ENCODE measurements at places on chromosomes 16 and 17.
A peak's percentile ranks its signal among the peaks of the same experiment; 100 is the strongest.

- peak; percentile 81 for DNase-seq
Observed at GRCh38 chr16:30063893-30064728, 1.4 kb upstream of the ALDOA start.

DNA sequence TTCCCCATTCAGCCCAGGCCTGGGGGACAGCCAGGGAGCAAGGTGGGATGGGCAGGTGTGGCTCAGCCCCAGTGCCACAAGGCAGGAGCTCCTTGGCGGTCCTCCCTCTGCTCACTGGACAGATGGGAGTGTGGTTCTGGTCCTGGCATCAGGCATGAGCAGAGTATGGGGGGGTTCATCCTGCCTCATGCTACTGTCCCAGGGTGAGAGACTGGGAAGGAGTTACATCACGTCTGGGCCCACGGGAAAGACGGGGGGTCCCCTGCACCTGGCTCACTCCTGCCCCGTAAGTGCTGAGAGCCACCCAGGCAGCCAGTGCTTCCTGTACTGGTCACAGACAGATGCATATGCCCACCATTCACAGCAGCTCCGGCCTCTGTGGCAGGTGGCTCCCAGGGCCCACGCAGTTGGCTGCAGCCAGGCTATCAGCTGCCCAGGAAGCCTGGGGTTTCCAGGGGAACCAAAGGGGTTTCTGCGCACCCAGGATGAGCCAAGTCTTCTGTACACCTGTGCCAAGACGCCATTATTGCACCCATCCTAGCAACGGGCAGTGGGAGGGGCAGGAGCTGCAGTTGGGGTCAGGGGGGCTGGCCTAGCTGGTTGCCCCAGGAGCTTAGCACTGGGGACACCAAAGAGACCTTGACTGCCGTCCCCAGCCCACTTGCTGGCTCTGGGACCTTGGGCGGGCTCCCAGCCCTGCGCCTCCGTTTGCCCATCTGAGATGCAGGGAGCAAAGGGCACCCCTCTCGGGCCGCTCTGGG is 1.9 kb downstream of the BAIAP3 start:
- DNase-seq = no peak

- no peak for DNase-seq
Observed at GRCh38 chr16:3664187-3664896, 9.9 kb downstream of the DNASE1 start.

DNA sequence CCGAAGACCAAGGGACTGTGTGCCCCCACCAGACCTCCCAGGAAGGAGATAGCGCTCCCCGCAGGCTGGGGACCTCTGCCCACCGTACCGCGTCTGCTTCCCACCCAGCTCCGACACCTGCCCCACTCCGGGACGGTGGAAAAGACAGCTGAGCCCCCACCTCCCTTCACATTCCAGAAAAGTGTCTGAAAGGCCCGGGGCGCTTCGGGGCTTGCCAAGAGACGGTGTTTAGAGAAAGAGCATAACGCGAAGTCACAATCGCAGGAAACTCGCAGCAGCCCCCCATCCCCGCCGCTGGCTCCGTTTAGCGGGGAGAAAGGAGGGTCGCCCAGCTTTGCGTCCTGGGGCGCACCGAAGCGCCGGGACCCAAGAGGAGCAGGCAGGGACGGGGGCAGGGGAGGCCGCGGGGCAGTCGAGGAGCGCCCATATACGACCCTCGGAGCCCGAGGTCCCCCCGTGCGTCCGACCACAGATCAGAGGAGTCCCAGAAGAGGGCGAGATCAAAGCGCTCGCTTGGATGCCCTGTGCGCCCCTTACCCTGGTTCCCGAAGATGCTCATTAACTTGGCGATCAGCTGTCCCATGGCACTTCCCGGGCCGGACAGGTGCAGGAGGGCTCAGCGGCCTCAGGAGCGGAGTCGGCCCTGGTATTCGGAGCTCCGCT is 652 bp downstream of the ARL5C start:
- peak; percentile 16 for DNase-seq

DNA sequence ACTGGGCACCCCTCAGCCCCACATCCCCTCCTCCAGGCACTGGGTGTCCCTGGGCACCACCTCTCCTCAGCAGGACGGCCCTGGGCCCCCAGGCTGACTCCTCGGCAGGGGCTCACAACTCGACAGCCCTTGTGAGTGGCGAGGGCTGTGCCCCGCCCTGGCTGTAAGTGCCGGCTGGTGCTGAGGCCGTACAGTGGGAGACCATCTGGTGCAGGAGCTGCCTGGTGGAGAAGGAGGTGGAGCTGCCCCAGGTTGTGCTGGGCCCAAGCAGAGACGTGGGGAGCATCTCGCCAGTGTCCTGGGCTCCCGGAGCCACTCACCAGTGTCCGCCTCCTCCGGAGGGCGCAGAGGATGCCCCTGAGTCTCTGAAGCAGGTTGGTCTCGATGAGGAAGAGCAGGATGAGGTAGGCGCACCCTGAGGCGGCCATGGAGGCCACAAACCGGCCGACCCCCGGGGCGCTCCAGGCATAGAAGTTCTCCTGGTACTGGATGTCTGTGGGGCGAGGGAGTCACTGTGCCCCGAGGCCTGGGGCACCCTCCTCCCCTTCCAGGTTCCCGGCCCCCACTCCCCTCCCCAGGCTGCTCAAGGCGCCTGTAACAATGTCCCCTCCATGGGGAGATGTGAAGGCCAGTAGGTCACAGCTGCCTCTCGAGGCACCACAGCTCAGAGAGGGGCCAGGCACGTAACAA is 15.1 kb upstream of the RNPS1 start:
- DNase-seq = no peak

GRCh38 chr17:35051183-35051578 is 12.3 kb downstream of the RFFL start:
- peak; percentile 87 for DNase-seq

DNA sequence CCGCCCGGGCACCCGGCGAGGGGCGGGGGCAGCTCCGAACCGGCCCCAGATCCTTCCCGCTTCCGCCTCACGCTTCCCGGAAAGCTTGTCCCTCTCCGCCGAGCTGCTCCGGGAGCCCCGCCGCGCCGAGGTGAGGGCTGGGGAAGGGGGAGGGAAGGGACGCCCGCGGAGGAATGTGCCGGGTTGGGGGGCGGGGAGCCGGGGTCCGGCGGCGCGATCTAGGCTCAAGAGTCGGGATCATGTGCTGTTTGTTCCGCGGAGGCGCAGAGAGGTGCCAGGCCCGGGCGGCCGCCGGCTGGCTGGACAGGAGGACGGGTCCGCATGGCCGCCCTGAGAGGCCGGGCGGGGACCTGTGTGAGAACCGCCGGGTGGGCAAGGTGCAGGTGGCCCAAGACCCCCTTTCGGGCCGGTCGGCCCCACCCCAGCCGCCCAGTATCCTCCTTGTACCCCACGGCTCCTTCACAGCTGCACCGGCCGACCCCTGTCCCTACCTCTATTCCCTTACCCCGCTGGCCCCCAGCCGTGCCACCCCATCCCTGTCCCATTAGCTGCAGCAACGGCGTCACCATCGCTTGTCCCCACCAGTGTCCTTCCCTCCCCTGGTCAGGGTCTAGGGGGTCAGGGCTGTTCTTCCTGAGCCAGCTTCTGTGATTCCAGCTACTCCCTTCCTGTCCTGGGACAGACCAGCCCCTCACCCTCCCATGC is 429 bp downstream of the KIF1C start:
- no peak for DNase-seq

GRCh38 chr16:1809281-1809801 is 15.8 kb upstream of the IGFALS start:
- no peak for DNase-seq

GRCh38 chr16:75065149-75065505 is 51.5 kb downstream of the LDHD start:
- DNase-seq = peak; percentile 18

- DNase-seq = no peak
Observed at GRCh38 chr17:58052945-58053715, 30.1 kb upstream of the DYNLL2 start.

DNA sequence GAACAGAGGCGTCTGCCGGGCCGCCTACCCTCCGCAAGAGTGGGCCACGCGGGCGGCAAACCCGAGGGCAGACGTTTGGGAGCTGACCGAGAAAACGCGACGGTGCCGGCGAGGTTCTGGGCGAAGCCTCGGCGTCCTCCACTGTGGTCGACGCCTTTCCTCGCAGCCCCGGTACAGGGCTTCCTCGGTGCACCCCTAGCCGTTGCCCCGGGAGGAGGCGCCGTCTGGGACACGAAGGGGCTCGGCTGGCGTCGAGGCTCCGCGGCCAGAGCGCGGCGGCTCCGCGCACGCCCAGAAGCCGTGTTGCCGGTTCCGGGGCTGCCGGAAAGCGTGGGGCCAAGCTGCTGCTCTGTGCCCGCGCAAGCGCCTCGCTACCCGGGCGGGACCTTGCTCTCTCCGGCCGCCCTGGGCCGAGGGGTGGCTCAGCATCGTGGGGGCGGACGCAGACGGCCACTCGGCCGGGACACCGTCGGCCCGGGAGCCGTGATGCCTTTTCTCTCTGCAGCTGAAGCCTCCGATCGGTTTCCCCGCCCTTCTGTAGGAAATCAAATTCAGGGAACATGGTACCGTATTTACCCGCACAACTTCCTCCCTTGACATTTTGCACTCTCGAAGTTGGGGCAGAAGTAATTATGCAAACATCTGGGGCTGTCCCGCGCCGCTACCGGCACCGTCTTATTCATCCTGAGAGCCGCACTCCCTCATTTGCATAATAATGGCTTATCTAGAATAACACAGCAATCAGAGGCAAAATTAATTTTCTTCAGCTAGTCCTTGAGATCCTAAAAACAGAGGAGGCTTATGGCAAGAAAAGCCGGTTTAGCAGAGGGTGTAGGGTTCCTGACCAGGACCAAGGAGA is 7.3 kb upstream of the CBX8 start:
- DNase-seq = peak; percentile 59

DNA sequence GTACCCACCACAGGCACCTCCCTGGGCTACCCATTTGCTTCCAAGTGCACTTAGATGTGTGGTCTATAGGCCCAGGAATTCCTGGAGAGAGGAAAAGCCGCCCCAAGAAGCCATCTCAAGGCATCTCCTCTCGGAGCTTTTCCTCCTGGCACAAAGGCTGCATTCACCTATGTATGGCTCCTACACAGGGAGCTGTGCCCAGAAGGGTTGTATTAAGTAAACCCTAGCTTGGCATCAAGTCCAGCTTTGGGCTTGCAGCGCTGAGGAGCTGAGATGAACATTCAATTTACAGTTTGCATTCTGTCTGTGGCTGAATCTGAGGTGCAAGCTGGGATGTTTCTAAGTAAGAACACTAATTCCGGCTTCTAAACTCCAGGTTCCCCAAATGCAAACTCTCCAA is 81.3 kb downstream of the CDYL2 start:
- no peak for DNase-seq

GRCh38 chr17:2468270-2468669 is 43.4 kb downstream of the METTL16 start:
- no peak for DNase-seq

DNA sequence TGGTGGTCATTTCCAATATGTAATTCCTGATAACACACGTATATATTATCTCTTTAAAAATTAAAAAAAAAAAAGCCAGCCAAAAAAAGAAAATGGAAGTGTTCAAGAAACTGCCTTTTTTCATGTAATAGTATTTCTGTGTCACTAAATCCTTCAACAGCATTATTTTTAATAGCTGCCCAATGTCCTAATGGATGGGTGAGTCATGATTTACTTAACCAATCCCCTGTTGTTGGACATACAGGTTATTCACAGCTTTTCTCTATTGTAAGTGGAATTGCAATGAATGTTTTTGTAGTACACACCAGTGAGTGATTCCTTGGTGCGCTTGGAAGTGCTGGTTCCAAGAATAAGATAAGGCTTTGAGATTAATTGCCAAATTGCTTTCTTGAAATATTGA is 124.9 kb downstream of the WWOX start:
- no peak for DNase-seq

- no peak for DNase-seq
Observed at GRCh38 chr16:31000671-31001382, 9.6 kb downstream of the STX1B start.

DNA sequence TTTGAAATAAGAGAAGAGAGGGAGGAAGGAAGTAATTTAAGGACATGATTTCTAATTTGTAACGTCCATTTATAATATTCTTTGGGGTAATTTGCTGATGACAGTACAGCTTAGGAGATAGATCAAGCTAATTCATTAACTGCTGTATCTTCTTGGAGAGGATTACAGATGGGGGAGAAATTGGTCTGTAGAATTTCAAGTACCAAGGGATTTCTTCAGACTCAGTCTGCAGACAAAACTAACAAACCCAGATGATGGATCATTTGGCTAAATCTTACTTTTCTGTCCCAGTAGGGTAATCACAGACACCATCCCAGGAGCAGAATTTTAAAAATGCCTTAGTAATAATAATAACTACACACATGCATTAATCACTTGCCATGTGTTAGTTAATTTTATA is 711.8 kb downstream of the KCNJ2 start:
- no peak for DNase-seq

DNA sequence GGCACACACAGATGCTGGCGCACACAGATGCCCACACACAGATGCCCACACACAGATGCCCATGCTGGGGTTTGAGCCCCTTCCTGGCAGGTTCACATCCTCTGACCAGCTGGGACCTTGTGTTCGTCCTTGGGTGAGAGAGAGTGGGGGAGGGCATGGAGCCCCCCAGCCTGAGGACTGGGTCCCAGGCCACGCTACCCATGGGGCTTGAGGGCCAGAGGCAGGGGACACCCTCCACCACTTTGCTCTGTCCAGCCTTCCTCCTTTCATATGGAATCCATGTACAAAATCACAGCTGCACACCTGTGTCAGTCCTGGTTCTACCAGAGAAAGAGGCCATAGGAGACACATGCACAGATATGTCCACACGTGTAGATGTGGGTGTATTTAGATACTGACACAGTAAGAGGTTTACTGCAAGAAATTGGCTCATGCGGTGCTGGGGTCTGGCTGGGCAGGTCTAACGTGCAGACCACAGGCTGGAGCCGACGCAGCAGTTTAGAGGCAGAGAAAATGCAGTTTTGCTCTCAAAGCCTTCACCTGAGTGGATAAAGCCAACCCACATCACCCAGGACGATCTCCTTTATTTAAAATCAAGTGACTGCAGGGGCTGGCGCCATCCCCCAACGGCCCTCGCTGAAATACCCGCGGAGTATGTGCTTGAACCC is 10.8 kb downstream of the SLC22A31 start:
- DNase-seq = no peak

GRCh38 chr17:36600936-36601302 is 464 bp upstream of the MRM1 start:
- DNase-seq = no peak

DNA sequence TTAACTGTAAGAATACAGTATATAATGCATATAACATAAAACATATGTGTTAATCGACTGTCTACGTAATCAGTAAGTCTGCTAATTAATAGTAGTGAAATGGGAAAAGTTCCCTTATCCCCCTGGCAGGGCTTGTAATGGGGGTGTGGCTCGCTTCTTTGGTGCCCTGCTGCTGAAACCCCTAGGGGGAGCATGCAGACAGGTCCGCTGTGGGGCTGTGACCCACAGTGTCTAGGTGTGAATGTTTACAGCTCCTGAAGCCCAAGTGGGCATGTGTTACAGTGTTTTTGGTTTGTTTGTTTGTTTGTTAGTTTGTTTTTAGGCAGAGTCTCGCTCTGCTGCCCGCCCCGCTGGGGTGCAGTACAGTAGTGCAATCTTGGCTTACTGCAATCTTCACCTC is 495.7 kb downstream of the SHISA9 start:
- no peak for DNase-seq

DNA sequence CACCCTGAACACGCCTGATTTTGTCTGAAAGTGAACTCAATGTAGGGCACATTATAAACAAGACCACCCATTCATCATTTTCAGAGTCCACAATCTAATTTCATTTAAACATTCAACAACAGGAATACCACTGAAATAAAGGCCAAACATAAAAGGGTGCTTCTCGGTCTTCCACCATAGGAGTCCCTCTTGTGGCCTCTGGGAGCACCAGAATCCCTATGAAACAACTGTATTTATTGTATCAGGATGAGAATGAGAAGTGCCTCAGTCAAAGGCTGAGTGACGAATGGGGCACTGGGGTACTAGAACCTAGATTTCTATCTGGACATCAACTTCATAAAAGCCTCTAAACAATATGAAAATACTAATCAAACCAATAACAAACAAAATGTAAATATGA is 40.4 kb downstream of the NXPH3 start:
- DNase-seq = no peak
